ENCODE measurements at places on chromosomes 7 and 10. TPM values are rescaled to one million over a fixed set of nuclear protein-coding genes. Genes with fewer than 3 reads are reported as not detected.

GRCh38 chr10:48902096-48902495, 37.5 kb downstream of the LRRC18 start:
- no peak overlapping the region for H3K27ac ChIP-seq
- DNase-seq = no peak
- no peaks in the 10 kb centered on the region for H3K4me1 ChIP-seq
- H3K4me3 ChIP-seq = no peak overlapping the region
- no peaks in the 10 kb centered on the region for H3K36me3 ChIP-seq
- peaks cover 4% of the 10 kb centered on the region for H3K27me3 ChIP-seq

PITRM1 gene
- total RNA-seq = 56.7 TPM

DNA sequence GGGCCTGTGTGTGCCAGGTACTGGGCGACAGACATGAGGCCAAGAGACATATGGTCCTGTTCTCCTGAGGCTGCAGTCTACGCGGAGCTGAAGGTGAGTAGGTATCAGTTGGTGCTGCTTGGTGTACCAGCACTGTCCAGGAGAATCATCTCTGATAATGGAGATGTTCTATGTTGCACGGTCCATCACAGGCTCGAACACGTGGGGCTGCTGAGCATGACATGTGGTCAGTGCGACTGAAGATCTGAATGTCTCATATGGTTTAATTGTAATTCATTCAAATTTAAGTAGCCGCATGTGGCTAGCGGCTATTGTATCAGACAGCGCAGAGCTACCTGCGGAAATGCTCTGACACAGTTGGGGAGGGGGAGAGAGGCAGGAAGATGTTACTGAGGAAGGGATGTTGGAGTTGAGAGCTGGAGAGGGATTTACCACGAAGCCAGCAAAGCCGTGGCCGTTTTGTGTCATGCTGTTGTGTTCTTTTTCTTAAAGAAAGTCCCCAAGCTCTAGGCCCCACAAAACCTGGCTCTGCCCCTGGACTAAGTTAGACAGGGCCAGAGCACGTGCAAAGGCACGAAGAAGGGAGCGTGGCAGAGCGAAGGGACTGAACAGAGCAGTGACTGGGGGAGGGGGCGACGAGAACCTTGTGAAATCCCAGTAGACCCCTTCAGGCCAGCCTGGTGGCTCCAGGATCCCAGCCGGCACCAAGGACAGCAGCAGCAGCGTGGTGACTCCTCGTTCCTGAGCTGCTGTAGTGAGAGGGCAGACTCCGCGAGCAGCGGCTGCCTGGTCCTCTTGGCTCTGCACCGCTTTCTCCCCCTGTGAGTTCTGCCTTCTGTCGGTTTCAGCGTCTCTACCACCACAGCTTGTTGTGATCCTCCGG, 20.0 kb downstream of the SMKR1 start:
- peaks cover 9% of the 10 kb centered on the region for H3K4me1 ChIP-seq
- H3K36me3 ChIP-seq = no peaks in the 10 kb centered on the region
- H3K27me3 ChIP-seq = peaks cover 25% of the 10 kb centered on the region
- DNase-seq = no peak
- no peak overlapping the region for H3K27ac ChIP-seq

- no peak overlapping the region for H3K4me3 ChIP-seq
- H3K4me1 ChIP-seq = peaks cover 29% of the 10 kb centered on the region
- no peak overlapping the region for H3K27ac ChIP-seq
- H3K36me3 ChIP-seq = peaks cover 6% of the 10 kb centered on the region
- H3K27me3 ChIP-seq = peaks cover 79% of the 10 kb centered on the region
These were observed 2.5 kb upstream of the MEST start for GRCh38 chr7:130489140-130489983.

- no peaks in the 10 kb centered on the region for H3K4me1 ChIP-seq
- H3K4me3 ChIP-seq = no peak overlapping the region
- no peaks in the 10 kb centered on the region for H3K36me3 ChIP-seq
These were observed 259.7 kb downstream of the CALN1 start for GRCh38 chr7:72152161-72153131.

PON1 gene
- total RNA-seq = not detected

DNA sequence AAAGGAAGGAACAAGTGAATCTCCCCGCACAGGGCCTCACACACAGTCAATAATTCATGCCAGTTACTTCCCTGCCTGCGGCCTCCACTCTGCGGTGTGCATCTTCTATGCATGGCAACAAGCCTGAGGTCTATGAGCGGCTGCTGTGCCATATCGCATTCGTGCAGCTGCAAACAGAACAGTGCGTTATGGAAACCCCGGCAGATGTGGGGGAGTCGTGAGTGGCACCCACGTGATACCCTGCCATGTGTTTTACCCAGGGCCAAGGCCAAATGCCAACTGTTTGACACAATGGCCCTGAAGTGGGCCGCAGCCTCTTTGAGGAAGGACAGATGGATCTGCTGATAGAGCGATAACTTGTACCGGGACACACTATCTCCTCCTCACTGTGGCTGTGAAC, 13.4 kb downstream of the TNS3 start:
- DNase-seq = no peak
- H3K27ac ChIP-seq = no peak overlapping the region
- H3K36me3 ChIP-seq = no peaks in the 10 kb centered on the region
- no peak overlapping the region for H3K4me3 ChIP-seq
- H3K4me1 ChIP-seq = no peaks in the 10 kb centered on the region

GRCh38 chr7:69186974-69187373, 411.3 kb upstream of the AUTS2 start:
- no peak for DNase-seq
- no peak overlapping the region for H3K4me3 ChIP-seq
- no peaks in the 10 kb centered on the region for H3K4me1 ChIP-seq
- H3K27me3 ChIP-seq = no peaks in the 10 kb centered on the region
- no peak overlapping the region for H3K27ac ChIP-seq

GRCh38 chr7:121798896-121799295, 74.1 kb upstream of the PTPRZ1 start:
- no peaks in the 10 kb centered on the region for H3K27me3 ChIP-seq
- no peaks in the 10 kb centered on the region for H3K36me3 ChIP-seq
- H3K4me1 ChIP-seq = no peaks in the 10 kb centered on the region
- no peak for DNase-seq
- H3K4me3 ChIP-seq = no peak overlapping the region
- H3K27ac ChIP-seq = no peak overlapping the region

CACNA2D1 gene
- total RNA-seq = not detected

DNA sequence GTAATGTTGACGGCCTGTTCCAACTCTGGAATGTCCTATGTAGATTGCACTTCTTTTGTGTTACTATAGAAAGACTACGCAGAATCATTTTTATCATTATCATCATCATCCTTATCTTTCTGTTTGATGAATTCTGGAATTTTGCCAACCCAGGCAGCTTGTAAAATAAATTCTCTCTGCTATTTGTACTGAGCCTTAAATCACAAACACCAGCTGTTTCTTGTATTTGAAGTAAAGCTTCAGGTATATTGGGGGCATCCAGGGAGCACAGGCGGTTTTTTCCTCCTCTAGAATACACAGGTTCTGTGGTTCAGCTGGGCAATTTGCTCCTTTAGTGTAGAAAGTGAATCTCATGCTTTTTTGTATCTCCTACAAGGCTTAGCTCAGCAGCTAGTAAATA, 14.9 kb upstream of the CPA5 start:
- H3K4me3 ChIP-seq = no peak overlapping the region
- H3K4me1 ChIP-seq = no peaks in the 10 kb centered on the region
- H3K27me3 ChIP-seq = peaks cover 4% of the 10 kb centered on the region
- DNase-seq = no peak
- no peak overlapping the region for H3K27ac ChIP-seq

- H3K36me3 ChIP-seq = no peaks in the 10 kb centered on the region
- H3K27ac ChIP-seq = no peak overlapping the region
- H3K4me1 ChIP-seq = no peaks in the 10 kb centered on the region
- H3K27me3 ChIP-seq = no peaks in the 10 kb centered on the region
These were observed 108.9 kb upstream of the PDSS1 start for GRCh38 chr10:26588611-26589010.

DNA sequence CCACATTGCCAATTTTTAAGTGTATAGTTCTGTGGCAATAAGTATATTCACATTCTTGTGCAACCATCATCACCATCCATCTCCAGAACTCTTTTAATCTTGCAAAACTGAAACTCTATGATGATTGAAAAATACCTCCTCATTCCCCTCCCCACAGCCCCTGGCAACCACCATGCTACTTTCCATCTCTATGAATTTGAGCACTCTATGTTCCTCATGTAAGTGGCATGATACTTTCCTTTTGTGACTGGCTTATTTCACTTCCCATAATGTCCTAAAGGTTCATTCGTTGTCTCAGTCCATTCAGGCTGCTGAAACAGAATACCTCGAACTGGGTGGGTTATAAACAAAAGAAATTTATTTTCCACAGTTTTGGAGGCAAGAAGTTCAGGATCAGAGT, 23.4 kb upstream of the EGR2 start:
- no peak overlapping the region for H3K27ac ChIP-seq
- no peak overlapping the region for H3K4me3 ChIP-seq
- H3K4me1 ChIP-seq = no peaks in the 10 kb centered on the region
- peaks cover 20% of the 10 kb centered on the region for H3K27me3 ChIP-seq
- H3K36me3 ChIP-seq = no peaks in the 10 kb centered on the region
- DNase-seq = no peak

DNA sequence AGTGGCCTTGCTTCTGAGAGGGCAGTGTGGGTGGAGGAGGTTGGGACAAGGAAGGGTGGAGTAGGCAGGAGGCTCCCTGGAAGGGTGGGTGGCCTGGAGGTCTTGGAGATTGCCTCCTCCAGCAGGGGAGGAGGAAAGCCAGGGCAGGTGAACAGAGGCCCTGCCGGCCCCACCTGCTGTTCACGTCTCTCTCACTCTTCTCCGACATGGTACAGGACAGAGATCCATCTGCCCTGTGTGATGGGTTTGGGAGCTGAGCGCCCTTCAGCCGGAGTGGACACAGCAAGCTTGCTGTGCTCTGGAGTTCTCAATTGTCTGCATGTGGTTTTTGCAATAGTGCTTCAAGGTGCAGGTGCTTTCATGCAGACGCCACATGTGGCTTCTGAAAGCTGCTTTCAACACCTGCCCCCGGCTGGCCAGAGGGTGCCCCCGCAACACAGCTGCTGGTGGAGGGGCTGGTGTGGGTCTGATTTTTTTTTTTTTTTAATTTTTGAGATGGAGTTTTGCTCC, 82.8 kb upstream of the GNA12 start:
- H3K27ac ChIP-seq = no peak overlapping the region
- H3K4me1 ChIP-seq = no peaks in the 10 kb centered on the region
- no peaks in the 10 kb centered on the region for H3K27me3 ChIP-seq
- DNase-seq = no peak

- no peaks in the 10 kb centered on the region for H3K27me3 ChIP-seq
- peaks cover 53% of the 10 kb centered on the region for H3K4me1 ChIP-seq
- no peak for DNase-seq
- no peak overlapping the region for H3K27ac ChIP-seq
- peaks cover 58% of the 10 kb centered on the region for H3K36me3 ChIP-seq
These were observed 3.5 kb downstream of the ERLIN1 start for GRCh38 chr10:100182281-100182680.

DNA sequence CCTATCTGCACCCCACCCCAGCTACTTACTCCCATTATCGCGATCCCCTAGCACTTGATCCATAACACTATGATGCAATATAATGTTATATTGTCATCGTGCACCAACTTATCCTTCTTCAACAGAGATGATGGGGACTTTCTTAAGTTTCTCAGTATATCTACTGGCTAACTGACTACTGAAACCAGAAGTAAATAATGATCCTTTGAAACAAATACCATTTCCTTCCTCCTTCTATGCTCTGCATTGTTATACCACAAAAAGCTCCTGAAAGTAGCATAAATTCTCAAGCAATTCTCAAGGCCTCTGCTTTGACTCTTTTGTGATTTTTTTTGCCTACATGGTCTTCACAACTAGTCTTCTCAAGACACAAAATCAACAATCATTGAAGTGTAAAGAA, 68.9 kb downstream of the HTR7 start:
- peaks cover 6% of the 10 kb centered on the region for H3K4me1 ChIP-seq
- no peak overlapping the region for H3K27ac ChIP-seq
- H3K4me3 ChIP-seq = no peak overlapping the region

DNA sequence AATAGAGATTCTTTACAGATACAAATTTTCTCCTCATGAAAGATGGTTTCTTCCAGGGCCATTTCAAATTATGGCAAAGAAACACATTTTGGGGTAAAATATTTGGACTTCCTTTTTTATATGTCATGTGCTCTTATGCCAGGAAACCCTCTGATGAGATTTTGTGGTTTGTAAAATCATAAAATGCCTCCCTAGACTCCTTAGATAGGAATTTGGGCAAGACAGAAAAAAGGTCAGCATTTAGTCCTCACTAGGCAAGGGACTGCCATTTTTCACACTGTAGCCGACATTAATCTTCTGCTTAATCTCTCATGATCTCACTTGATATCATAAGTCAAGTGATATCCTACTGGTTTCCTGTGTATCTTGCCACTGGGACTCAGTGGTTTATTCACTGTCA, 286.4 kb downstream of the ARHGAP12 start:
- H3K27me3 ChIP-seq = peaks cover 14% of the 10 kb centered on the region
- DNase-seq = no peak

- DNase-seq = peak; percentile 73
- peaks cover 17% of the 10 kb centered on the region for H3K36me3 ChIP-seq
- H3K4me3 ChIP-seq = peak overlapping the region; percentile 90
- H3K27me3 ChIP-seq = peaks cover 8% of the 10 kb centered on the region
- peak overlapping the region; percentile 54 for H3K27ac ChIP-seq
These were observed 14.6 kb upstream of the FKBP9 start for GRCh38 chr7:32942415-32943251.

DNA sequence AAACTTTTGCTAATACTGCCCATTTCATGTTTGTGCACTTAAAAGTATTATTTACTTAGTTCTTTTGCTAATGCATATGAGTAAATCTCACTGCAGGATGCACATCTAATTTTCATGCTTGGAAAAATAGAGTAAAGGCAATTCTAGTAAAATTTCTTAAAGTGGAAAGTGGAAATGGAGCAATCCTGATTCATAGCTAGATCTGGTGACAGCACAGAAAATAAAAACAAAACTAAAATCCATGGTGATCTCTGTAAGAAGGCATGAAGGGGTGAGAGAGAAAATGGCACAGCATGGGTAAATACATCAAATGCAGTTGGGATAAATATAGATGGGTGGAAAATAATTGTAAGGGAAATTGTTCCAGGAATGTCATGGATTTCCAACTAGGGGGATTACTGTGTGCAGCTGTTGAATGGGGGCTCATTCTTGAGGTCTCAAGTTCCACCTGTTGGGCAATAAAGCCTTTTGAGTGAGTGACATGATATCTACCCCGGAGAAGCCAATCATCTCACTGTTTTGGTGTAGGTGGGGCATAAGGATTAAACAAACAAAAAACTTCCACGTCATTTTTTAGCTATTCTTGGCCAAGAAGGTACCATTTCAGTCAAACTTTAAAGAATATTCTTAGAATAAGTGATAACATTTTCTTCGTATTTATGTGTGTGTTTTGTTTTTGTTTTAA, 1.7 kb upstream of the MCU start:
- peaks cover 13% of the 10 kb centered on the region for H3K27me3 ChIP-seq
- H3K4me3 ChIP-seq = no peak overlapping the region
- H3K36me3 ChIP-seq = no peaks in the 10 kb centered on the region
- H3K27ac ChIP-seq = no peak overlapping the region
- H3K4me1 ChIP-seq = peaks cover 31% of the 10 kb centered on the region
